ENCODE measurements at places on chromosomes 2 and 18.

- no peak for DNase-seq
These were observed 55.0 kb downstream of the MAPK4 start for GRCh38 chr18:50614838-50615237.

GRCh38 chr2:144181001-144181400 lies 338.9 kb downstream of the ZEB2 start:
- no peak for DNase-seq

DNA sequence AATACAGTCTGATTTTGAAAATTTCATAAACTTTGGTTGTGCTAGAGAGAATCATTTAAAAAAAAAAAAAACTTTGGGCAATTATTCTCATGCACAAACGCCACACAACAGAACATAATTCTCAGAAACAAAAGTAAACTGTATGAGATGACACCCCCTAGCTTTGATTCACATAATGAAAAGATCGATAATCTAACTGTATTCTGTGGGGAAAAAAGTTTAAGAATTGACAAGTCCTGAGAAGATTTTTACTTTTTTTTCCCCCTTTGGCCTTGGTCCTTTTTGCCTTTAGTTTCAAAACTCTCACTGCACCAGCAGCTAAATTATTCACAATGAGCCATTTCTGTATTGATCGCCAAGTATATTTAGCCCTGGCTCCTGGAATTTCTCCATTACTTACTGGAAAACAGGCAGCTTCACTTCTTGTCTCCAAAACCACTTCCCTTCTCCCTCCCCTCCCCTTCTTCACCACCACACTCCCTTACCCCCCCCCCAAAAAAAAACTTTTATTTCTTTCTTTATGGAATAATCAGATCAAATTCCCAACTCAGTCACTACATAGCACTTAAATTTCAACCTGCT lies 2.0 kb downstream of the IKZF2 start:
- no peak for DNase-seq

DNA sequence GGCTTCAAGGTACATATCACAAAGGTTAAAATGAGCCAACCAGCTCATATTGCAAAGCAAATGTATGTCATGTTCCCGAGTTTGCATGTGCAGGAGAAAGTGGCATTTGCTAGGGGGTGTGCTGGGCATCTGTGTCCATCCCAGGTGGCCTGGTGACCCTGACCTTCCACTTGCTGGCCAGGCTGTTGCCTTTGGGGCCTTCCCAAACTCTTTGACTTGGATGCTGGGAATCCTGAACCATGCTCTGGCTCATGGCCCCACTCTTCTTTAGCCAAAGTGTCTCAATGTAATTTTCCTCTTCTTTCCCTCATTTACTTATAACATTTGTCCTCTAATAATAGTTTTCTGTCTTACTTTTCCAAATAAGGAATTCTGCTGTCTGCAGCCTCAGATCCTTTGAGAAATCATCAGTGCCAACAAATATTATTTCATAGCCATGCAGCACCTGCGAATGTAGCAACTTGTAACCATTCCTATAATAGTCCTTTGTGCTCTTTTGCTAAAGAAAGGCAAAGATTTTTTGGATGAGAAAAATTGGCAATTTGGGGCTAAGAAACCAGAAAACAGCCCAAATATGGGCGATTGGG lies 64.2 kb downstream of the MTCL1 start:
- no peak for DNase-seq

DNA sequence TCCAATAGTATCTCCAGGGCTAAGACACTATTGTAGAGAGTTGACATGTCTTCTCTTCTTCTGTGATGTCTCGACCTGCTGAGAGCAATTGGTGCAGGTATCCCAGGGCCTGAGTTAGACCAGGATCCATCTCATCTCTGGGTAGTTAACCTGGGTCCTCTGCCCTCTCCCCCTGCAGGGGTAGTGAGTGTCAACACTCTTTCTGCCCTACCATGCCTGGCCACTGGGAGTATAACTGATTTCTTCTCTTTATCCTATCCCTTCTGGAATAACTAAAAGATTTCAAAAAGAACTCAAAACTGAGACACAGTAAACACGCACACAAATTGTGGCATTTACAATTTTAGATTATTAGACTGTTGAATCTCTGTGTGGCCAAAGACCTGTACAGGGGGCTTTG lies 20.8 kb upstream of the SIX3 start:
- DNase-seq: no peak

- no peak for DNase-seq
These were observed 98.5 kb upstream of the NOSTRIN start for GRCh38 chr2:168703926-168704325.

DNA sequence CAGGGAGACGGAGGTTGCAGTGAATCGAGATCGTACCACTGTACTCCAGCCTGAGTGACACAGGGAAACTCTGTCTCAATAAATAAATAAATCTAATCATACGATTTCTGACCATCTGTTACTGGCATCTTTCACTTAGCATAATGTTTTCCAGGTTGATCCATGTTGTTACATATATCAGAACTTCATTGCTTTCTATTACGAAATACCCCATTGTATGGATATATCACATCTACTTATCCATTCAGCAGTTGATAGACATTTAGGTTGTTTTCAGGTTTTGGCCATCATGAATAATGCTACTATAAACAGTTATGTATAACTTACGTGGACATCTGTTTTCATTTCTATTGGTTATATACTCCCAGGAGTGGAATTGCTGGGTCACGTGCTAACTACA lies 303.9 kb downstream of the PAX3 start:
- no peak for DNase-seq

DNA sequence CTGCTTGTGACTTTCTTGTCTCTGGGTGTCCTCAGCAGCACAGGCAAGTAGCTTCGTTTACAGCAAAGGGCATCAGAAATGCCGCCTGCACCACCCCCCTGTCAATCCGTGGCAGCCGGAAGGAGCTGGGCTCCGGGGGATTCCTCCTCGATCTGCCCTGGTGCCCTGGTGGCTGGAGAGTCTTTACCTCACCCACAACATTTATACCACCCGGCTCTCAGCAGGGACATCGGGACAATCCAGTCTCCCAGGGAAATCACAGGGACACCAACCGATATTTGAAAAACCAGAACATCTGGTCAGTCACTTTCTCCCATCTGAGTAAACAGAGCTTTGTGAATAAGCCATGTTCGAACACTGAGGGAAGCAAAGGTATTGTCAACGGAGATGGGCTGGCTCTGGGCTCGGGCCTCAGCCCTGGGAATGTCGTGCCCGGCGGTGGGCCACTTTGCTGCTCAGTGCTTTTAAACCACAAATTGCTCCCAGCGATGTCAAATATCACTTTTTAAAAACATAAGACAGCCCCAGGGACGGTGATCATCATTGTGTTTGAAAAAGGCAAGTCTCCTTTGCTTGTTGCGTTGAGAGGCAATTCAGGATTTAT lies 210.0 kb upstream of the SALL3 start:
- DNase-seq: no peak

GRCh38 chr2:209008636-209009287 lies 415.1 kb upstream of the MAP2 start:
- DNase-seq: no peak

GRCh38 chr2:23146011-23146410 lies 239.0 kb upstream of the KLHL29 start:
- DNase-seq: no peak

DNA sequence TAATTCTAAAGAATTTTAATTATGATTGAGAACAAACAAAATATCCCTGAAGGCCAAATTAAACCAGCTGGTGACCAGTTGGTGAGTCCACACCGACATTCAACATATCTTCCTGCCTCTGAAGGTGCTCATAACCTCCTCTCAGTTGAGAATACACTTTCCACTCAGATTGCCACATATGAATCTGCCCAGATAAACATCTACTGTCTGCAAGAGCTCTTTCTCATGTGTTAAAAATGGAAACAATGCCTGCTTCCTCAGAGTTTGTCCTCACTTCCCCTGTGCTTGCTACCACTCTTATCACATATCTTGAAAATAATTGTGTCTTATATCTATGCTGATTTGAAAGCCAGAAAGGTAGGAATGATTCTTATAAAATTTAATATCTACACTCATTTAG lies 177.7 kb upstream of the GULP1 start:
- DNase-seq: no peak

- DNase-seq: no peak
These were observed 305.9 kb upstream of the TMEFF2 start for GRCh38 chr2:192500550-192501200.

DNA sequence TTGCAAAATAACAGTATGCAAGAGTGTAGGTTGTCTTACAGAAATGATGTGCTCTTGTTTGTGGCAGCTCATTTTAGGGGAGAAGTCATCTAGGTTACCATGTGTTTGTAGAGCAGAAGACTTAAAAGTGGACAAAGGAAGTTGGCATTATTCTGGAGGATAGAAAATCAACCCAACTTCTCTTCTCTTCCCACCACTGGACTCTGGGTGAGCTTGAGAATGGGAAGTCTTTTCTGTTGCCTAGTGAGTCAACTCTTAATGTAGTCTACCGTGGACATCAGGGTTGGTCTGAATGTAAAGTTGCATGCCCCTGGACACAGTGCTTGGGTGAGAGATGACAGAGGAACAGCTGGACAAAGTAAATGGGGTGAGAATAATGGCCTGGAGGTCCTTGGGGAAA lies 98.3 kb downstream of the FMNL2 start:
- no peak for DNase-seq

- no peak for DNase-seq
These were observed 381.2 kb downstream of the TXNL1 start for GRCh38 chr18:56257205-56257604.

DNA sequence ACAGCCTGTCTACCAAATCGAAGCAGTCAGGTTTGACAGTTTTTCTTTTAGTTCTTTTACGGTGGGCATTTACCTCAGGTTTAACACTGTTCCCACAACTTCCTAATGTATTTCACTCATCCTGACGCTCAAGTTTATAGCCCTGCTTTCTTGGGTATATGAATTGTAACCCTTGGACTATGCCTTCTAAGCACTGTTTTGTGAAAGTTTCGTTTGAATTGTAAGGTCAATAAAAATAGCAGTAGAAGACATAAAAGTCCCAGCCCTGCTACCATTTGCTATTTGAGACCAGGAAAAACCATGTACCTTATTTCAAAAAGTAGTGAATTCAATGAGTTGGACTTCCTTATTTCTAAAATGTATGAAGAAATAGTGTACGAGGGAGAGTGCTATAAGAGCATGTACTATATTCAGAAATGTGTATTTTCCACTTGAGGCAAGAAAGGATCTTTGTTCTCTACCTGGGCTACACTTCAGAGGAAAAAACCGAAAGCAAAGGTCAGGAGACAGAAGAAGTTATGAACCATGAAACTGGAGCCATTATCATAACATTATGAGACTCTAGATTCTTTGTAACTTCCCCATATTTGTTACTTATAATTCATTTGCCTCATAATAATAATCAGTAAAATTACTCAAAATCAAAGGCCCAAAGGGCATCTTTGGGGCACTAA lies 1.9 kb upstream of the ZC3H15 start:
- no peak for DNase-seq

DNA sequence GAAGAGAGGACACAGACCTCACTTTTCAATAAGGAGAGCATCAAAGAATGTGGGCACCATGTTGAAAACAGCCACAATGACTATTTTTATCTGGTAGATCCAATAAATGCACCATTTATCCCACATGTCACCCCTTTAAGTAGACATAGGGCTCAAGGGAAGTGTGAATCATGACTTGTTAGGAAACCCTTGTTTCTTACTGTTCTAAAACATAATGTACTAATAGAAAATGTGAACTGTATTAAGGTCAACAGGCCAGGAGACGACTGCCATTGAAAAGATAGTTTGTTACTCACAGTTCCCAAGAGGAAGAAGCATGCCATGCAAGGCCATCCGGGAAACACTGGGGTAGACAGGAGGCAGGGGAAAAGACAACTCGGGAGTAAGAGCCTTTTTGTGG lies 137.7 kb downstream of the EN1 start:
- DNase-seq: no peak

DNA sequence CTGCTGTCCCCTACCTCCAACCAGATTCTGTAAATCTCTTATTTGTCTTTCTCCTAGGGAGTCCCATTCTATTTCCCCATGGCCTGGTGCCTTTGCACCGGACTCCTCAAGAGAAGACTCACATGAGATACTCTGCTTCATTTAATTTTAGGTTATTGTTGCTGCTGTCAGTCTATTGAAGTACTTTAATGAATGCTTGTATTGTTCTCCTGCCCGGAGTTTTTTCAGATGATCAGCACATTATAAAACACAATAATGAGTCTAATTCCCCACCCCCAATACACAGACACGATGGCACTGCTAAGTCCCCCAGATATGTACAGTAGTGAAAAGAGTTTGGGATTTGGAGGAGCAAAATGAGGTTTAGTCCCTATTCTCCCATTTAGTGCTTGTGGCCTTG lies 58.9 kb downstream of the HAUS1 start:
- no peak for DNase-seq

DNA sequence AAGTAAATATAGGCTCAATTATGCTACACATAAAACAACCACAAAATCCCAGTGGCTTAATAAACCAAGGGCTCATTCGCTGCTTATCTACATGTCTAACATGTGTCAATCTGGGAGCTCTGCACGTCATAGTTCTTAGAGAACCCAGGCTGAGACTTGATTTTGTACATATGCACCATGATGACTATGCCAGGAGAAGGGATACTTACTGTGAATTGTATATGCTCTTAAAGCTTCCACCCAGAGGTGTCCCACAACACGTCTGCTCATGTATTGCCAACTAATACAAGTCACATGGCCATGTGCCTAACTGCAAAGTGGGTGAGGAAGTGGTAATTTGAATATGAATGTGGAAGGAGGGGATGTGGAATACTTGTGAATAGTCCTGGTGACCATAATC lies 262.1 kb downstream of the CPS1 start:
- no peak for DNase-seq

- no peak for DNase-seq
These were observed 21.6 kb downstream of the BMP10 start for GRCh38 chr2:68849579-68850030.

GRCh38 chr2:171407030-171407675 lies 26.6 kb downstream of the METTL8 start:
- no peak for DNase-seq

DNA sequence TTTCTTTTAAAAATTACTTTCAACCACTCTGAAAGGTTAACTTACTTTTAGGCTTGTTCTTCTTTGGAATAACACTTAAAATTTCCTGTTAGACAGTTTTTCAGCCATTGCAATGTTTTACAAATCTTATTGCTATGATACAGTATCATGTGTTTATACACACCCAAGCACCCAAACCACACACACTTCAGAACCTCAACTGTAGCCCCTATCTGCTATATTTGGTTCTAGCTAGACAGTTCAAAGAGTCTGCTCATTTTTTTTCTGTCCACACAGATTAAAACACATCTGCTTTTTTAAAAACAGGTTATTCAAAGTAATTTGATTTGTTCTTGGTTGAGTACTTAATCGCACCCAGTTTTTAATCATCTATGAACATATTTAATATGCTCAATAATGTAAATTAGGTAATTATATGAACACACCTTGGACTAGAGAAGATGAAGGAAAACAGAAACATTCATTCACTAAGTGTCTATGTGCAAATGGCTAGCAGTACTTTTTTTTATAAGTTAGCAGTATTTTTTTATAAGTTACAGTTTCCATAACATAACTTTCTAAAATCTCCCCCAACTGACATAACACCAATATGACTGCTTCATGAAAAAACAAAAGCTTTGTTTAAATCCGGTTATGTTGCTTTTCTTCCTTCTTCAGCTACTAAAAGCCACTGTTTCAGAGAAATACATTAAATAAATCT lies 17.6 kb downstream of the FBXO11 start:
- no peak for DNase-seq

- no peak for DNase-seq
These were observed 91.2 kb upstream of the ALPP start for GRCh38 chr2:232287316-232287715.

- no peak for DNase-seq
These were observed 58.1 kb downstream of the SPATS2L start for GRCh38 chr2:200364620-200365019.

All from NCI-H2107 (cell line).